HL-60 (cell line): ENCODE measurements at places on chromosomes 4 and X.

DNA sequence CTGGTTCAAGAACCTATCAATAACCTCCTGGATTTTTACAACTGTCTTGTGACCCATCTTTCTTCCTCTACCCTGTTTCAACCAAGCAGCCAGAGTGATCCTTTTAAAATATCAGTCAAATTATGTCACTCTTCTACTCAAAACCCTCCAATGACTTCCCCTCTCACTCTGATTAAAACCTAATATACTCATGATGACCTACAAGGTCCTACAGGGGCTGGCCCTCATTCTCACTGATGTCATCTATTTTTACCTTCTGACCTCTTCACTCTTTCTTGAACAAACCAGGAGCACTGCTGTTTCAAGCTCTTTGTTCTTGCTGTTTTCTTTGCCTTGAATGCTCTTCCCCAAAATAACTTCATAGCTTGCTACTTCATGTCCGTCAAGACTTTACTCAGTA lies 48.5 kb downstream of the ARHGEF38 start:
- no peak for DNase-seq

DNA sequence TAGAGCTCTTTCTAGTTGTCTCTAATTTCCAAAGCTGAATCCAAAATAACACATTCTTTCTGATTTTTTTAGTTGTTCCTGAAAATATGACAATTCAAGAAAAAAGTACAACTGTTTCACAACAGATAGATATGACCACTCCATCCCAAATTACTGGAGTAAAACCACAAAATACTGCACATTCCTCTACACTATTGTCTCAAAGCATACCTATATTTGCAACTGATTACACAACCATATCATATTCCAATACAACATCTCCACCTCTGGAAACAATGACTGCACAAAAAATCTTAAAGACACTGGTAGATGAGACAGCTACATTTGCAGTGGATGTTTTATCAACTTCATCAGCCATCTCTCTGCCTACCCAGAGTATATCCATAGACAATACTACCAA lies 43.6 kb downstream of the ADGRG4 start:
- DNase-seq, result no peak

GRCh38 chr4:25769251-25769650 lies 93.5 kb downstream of the SEL1L3 start:
- no peak for DNase-seq

DNA sequence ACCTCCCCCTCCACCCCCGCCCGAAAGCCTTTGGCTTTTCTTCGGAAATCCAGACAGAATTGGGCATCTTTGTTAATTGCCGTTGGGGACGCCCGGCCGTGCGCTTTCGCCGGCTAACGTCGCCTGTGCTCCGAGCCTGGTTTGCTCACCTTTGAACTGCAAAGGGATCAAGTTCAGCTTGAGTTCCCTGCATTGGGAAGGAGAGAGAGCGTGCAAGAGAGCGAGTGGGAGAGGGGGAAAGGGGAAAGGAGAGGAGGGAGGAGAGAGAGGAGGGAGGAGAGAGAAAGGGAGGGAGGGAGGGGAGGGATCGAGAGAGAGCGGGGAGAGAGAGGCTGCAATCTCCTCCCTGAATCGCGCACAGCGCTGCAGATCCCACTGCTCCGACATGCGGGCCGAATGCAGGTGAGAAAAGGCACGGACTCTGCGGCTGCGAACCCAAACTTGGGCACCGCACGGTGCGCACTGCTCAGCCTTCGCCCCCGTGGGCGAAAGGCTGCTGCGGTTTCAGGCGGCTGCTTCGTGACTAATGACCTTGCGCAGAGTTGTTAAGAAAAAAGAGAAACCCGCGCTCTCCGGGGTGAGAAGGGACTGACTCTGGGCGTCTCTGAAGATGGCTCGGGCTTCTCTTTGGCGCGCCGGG lies at the start of gene PCDH7:
Gene PCDH7 (plus strand): TSS at position 349 of the 640 bp plus-strand sequence. CDS start 1,054 bp downstream, outside the sequence.
- DNase-seq, result no peak

DNA sequence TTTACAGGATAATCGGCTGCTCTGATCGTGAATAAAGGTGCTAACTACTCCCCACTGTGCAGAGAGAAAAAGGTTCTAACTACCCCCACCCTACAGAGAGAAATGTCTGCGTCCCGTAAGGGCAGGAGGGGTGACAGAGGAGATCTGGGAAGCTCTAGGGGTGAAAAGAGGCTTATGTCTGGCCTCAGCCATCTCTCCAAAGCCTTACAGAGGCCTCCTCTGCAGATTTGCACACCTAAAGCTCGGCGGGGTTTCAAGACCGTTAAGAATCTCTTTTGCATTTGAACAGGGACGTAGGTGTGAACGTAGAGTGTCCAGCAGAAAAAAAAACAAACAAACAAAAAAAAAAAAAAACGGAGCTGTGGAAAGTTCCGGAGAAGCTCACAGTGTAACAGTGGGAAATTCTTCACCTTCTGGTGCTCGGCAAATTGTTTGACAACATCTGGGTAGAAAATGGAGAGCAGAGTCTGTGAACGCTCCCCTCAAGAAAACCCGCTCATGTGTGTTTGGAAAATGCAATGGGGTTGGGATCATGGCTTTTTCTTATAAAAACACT lies 161.0 kb downstream of the SHOX start:
- DNase-seq, result no peak

DNA sequence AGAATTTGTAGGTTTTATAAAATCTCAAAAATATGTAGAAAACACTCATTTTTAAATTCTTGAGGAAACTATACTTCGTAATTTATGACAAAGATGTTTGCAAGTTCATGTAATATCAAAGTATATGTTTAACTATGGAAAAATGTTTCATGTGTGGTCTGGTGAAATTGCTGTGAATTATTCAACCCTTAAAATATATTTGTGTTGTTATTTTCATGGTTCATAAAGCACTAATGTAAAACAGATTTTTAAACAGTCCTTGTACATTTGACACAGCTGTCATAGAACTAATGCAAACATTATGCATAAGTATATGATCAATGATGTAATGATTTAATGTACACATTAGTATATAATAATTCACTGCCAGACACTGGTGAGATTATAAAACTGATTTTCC lies 83.1 kb upstream of the ARSJ start:
- DNase-seq, result no peak
